Stimulated activated CD8-positive, alpha-beta memory T cell treated with anti-CD3 and anti-CD28 coated beads, Interleukin-4, amount 100 ng/mL, for 4 hours (primary cell): ENCODE measurements at places on chromosomes 16 and 17.

GRCh38 chr17:75353176-75353575 lies 52.3 kb downstream of the GRB2 start:
- DNase-seq, result no peak

GRCh38 chr17:55829995-55830612 lies 79.3 kb downstream of the PCTP start:
- no peak for DNase-seq

DNA sequence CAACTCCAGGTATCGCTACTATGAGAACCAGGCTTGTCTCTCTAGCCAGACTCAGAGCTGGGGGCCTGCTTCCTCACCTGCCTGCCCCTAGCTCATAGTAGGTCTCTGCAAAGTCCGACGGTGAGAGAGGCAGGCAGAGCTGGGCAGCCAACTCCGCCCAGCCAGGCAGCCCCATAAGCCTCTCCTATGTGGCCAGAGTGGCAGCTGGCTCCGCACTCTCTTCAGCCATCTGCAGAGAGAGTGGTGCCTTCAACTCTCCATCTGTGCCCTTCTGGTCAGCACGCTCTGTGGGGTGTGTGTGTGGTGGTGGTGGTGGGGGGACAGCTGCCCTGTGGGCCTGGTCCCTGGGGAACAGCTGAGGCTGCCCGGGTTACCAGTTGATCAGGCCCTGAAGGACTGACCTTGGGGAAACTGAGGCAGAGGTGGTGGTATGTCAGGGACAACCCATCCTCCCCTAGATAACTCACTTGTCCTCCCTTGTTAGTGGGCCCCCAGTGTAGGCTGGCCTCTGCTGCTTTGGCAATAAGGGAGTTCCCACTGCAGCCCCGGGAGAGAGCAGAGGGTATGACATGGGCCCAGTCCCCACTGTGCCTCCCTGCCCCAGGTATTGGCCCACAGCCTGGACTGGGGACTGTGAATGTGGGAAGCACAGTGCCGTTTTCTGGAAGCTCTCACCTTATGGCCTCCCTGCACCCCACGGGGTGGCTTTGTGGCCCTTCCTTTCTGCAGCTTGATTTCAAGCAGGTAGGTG lies 1.8 kb upstream of the ADGRG1 start:
- DNase-seq, result no peak

DNA sequence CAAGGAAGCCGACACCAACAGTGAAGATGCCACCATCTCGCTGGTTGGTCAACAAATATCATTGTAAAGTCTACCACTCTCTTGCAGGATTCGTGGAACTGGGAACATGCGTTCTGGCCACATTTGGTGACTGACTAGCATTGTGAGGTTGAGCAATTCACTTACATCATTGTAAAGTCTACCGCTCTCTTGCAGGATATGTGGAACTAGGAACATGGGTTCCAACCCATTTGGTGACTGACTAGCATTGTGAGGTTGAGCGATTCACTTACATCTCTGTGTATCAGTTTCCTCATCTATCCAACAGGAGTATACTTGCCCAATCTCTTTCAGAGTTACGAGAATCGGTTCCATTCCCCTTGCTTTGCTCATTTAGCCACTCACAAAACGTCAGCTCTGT lies 42.6 kb upstream of the RPH3AL start:
- DNase-seq, result no peak

DNA sequence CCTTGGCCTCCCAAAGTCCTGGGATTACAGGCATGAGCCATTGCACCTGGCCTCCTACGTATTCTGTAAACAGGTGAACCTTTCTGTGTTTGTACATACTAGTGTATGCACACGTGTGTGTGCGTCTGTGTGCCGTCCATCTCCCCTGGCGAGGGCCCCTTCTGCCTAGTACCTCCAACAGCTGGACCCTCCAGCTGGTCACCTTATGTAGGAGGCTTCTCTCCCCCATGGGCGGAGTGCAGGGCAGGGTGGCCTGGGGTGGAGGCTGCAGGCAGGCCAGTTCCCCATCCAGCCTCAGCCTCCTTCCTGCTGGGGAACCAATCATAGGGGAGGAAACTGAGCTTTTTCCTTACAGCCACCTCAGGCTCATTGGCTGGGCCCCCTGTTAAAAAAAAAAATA lies 24.4 kb upstream of the DOC2B start:
- DNase-seq, result no peak

DNA sequence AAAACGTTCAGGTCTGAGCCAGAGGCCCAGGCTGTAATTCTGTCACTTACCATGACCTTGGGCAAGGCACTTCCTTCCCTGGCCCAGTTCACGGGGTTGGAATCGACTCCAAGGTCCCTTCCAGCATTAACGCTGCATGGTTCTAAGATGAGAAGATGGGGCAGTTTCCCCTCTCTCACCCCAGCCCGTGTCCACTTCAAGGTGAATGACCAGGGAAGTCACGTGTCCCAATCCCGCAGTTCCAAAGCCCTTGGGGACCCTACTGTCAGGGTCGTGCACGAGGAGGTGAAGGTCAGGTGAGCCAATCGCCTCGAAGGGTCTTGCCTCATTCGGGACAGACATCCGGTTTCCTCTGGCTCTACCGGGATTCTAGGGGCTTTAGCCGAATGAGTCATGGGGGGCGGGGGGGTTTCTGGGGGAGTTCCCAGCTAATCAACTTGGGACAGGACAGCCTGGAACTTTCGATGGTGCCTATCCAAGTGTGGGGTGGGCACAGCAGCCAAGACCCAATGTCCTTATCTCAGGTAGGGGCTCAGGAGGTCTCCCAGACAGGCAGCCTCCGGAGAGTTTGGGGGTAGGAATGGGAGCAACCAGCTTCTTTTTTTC lies 762 bp upstream of the CSF3 start:
- DNase-seq, result no peak

DNA sequence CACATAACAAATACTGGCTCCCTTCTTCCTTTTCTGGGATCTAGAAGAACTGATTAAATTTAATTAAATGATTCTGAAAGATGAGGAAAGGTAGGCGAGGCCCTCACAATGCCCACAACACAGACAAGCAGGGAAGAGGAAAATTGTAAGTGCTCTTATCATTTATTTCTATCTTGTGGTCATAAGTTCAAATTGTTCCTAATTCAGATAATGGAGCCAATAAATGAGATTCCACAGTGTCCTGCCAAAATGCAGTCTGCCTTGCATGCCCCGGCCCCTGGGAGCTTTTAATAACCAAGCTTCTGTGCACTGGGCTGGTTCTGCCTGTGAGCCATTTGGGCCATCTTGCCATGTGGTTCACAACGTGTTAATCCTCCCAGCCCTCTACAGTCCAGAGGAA lies 97.0 kb downstream of the CMC2 start:
- DNase-seq, result no peak

GRCh38 chr17:77377710-77378235 lies 237.0 kb downstream of the SEC14L1 start:
- DNase-seq, result no peak
